ENCODE measurements at places on chromosomes 7 and 10.

DNA sequence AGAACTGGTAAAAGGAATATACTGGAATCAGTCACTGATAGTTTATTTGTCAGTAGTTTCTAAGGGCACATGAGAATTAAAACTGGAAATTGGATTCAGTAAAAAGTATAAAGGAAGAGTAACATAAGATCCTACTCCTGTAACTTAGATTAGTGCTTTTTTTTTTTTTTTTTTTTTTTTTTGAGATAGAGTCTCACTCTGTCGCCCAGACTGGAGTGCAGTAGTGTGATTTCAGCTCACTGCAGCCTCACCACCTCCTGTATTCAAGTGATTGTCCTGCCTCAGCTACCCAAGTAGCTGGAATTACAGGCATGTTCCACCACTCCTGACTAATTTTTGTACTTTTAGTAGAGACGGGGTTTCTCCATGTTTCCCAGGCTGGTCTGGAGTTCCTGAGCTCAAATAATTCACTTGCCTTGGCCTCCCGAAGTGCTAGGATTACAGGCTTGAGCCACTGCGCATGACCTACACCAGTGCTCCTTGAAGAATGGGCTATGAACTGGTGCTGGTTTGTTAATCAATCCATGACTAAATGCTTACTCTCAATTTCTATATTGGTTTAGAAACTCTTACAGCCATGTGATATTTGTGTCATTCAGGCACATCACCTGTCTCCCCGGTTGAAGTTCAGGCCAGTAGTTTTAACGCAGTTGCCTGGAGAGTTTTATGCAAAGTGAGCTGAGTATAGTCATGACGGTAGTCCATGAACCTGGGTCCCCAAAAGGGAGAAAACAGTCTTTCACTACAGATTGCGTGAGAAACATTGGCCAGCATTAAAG, 65.0 kb downstream of the ZEB1 start:
- no peak for DNase-seq

GRCh38 chr10:117545141-117546019, 2.8 kb downstream of the EMX2 start:
- no peak for DNase-seq

DNA sequence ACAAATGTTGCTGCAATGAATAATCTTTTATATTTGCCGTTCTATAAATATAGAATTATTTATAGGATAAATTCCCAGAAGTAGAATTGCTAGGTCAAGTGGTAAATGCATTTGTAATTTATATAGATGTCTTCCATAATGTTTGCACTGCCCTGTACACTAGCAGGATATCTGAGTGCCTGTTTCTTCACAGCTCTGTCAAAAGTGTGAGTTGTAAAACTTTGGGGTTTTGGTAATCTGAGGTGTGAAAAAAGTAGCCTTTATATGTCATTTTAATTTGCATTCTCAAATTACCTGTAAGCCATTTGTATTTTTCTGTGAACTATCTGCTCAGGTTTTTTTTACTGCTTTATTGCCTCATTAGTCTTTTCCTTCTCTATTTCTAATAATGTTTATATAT, 271.2 kb downstream of the NEBL start:
- no peak for DNase-seq

DNA sequence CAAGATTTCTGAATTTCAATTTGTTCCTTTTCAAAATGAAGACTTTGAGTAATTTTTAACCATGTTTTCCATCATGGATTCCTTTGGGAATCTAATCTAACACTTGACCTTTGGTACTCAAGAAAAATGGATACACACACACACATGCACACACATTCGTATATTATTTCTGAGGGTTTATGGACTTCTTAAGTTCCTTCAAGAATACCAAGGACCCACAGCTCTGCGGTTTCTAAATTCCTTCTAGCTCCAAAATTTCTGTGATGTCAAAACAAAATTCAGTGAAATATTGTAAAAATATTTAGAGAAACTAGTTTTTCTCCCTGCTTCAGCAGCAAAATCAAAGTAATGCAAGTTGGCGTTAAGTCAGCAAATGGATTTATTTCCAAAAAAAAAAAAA, 98.3 kb upstream of the FAM13C start:
- no peak for DNase-seq

All from skeletal muscle cell (primary cell).